ENCODE measurements at places on chromosomes 11 and 22. TPM values are rescaled to one million over a fixed set of nuclear protein-coding genes. Genes with fewer than 3 reads are reported as not detected.

The KRTAP5-11 gene
- not detected for total RNA-seq

The SLN gene
- total RNA-seq = not detected

The OR4A15 gene
- not detected for total RNA-seq

The MUC2 gene
- not detected for total RNA-seq

The SPATA19 gene
- not detected for total RNA-seq

The B4GALNT4 gene
- 10.8 TPM for total RNA-seq

The GATD1 gene
- 17.9 TPM for total RNA-seq

The IGLL1 gene
- not detected for total RNA-seq

The KCNE3 gene
- 0.13 TPM for total RNA-seq

The OR56B4 gene
- total RNA-seq = not detected
